CD4-positive, alpha-beta T cell treated with Interleukin-15 for 1 hour (primary cell): ENCODE measurements at places on chromosomes 6 and 20.

GRCh38 chr20:58239216-58239615, 10.8 kb upstream of the ANKRD60 start:
- no peak for DNase-seq

GRCh38 chr6:87731818-87732661, 30.0 kb upstream of the AKIRIN2 start:
- DNase-seq, result peak; percentile 79

DNA sequence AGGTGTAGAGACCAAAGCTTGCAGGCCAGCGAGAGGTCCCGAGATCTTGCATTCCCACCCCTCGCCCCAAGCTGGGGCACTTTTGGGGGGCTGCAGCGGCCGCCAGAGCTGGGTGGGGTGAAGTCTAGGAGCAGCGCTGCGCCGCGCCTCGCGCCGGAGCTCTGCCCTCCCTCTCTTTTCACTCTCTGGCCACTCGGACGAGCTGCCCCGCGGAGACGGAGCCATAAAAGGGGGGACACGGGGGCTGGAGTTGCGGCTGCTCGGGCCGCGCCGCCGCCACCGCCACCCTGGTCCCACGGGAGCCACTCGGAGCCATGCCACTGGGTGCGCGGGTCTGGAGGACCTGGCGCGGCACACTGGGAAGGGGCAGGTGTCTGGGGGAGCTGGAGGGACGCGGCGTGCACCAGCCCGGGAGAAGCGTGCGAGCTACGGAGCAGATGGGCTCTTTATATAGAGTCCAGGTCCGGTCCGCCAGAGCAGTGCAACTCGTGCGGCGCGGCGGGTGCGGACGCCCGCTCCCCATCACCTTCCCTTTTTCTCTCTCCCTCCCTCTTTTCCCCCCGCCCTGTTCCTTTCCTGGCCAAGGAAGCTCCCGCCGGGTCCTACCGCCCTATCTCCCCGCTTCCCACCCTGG, 687 bp upstream of the HTR1B start:
- no peak for DNase-seq

DNA sequence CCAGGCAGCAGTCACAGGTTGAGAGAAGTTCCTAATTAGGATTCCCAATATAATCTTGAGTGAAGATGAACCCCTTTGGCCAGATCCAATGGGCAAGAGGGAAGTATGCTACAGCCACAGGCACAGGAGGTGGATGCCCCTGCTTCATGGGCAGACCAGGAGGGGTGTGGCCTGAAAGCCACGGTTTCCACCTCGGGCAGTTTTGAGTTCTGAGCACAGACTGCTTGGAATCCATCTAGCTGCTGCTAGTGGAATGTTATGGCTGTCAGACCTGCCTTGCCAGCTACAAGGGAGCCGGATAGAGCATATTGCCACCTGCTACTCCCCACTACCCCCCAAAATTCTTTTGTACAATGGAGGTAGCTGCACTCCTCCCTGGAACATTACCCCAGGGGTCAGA, 672.9 kb downstream of the HACE1 start:
- no peak for DNase-seq

DNA sequence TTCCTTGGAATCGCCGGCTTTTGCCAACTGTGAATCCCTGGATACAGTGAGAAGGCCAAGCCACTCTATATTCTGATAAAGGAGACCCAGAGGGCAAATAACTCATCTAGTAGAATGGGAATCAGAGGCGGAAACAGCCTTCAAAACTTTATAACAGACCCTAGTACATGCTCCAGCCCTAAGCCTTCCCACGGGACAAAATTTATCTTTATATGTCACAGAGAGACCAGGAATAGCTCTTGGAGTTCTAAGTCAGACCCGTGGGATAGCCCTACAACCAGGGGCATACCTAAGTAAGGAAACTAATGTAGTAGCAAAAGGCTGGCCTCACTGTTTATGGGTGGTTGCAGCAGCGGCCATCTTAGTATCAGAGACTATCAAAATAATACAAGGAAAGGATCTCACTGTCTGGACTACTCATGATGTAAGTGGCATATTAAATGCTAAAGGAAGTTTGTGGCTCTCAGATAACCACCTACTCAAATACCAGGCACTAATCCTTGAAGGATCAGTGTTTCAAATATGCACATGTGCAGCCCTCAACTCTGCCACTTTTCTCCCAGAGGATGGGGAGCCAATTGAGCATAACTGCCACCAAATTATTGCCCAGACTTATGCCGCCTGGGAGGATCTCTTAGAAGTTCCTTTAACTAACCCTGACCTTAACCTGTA, 29.5 kb downstream of the CEP85L start:
- no peak for DNase-seq

DNA sequence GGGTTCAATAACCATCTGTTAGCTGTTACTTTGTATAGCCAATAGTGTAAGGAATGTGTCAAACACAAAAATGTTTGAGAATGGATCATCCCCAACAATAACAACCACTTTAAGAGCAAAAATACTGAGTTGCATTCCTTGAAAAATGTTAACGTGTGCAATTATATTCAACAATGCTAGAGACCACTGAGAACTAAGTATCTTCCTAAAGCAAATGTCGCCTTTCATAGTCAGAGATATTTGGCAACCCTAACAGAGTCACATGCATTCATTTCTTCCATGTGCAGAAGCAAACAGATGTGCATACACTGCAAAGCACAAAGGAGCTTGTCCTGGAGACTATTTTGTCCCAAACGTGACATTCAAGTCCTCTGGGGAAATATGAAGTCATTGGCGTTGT, 448.6 kb downstream of the GJA1 start:
- DNase-seq, result no peak

DNA sequence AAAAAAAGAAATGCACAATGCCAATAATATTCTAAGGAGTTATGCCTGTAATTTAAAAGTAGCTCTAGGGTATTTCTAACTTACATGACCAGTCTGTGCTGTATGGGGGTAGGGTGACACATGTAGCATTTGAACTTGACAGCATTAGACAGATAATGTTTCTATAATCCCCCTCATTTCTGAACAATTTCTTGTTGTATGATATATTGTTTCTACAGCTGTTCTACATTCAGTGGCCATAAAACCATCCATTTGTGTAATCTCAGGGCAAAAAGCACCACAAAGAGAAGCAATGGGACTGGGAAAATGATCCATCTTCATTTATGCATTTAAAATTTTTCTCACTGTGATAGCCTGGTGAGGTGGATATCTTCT, 767.8 kb downstream of the TFAP2A start:
- no peak for DNase-seq

- DNase-seq, result no peak
Measured at GRCh38 chr6:137427656-137428290, 66.4 kb downstream of the OLIG3 start.

DNA sequence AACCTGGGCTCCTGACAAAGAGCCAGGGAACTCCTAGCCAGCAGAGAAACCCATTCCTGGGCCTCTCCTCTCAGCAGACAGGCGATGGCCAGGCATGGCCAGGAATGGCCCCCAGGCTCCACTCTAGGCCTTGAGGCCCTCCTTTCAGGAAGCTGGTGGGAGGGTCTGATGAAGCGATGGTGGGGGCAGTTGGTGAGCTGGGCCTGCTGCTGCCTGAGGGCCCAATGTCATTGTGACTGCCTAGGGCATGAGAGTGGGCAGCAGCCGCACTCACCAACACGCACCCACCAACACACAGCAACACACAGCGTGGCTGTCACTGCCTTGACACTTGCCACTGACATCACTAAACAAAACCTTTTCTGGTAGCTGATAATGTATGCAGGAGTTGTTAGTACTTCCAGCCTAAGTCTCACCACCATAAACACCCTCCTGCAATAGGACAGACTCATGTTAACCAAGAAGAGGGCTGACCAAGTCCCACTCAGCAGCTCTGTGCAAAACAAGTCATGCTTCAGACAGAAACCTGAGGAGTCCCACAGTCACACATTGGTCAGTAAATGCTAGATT, 69.3 kb downstream of the ABHD12 start:
- no peak for DNase-seq

DNA sequence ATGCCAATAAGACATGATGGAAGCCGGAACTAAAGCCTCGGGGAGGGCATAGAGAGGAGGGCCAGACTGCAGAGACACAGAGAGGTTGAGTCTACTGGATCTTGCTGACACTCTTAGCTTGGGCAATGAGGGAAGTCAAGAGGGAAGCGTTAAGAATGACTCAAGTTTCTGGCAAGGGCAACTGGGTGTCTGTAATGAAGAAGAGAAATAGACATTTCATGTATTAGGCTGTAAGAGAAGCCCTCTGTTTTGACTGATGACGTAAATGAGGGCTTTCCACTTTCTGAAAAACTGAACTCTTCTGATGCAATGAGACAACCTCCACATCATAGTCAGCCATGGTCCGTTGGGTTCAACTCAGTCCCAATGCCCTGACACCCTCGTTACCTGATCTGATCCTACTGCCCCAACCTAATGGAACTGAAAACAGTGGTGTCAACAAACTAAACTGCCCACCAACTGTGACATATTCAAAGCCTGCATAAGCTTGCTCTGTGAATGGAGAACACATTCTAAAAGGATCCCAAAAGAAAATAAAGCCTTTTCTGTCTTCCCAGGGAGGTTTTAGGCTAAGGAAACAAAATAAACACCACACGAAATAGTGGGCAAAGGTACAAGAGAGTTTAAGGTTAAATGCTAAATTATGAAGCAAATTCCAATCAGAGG, 45.8 kb upstream of the PNRC1 start:
- DNase-seq, result peak; percentile 73

DNA sequence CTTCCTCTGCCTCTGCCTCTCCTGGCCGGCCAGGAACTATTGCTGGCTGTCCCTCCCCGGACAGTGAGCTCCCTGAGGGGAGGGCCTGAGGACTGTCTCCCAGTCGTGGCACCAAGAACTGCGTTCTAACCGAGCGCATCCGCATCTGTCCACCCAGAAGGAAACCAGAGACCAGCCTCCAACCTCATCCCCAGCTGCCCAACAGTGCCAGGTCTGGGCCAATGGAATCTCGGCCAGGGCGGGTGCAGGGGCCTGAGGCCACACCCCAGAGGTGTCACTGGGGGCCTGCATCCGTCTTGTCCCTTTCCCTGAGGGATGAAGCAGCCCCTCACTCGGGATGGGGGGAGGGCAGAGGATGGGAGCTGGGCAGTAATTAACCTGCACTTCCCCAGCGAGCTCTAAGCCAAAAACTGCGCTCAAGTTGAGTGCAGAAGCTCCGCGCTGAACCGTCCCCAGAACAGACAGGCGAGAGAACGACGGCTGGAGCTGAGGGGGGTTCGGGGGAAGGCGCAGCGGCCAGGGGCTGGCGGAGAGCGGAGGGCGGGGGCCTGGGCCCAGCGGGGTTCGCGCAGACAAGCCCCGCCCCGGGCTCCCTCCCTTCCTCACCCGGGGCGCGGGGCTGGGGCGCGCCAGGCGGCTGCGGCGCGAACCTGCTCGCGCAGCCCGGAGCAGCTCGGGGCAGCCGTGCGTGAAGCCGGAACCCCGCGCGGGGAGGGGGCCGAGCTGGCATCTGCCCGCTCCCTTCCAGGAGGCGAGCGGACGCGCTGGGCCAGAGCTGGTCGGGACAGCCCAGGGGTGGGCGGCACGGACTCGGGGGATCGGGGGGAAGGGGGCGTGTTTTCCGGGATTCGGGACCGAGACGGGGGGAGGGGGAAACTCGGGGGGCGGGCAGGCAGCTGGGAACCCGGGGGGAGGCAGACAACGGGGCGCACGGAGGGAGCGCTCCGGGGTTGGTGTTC, 1.4 kb downstream of the TFEB start:
- DNase-seq, result peak; percentile 79

GRCh38 chr20:6094063-6094462, 28.8 kb downstream of the FERMT1 start:
- DNase-seq, result no peak

- no peak for DNase-seq
Measured at GRCh38 chr6:10640412-10640811, 54.0 kb downstream of the C6orf52 start.

GRCh38 chr6:97361286-97361685, 78.3 kb upstream of the MMS22L start:
- no peak for DNase-seq

DNA sequence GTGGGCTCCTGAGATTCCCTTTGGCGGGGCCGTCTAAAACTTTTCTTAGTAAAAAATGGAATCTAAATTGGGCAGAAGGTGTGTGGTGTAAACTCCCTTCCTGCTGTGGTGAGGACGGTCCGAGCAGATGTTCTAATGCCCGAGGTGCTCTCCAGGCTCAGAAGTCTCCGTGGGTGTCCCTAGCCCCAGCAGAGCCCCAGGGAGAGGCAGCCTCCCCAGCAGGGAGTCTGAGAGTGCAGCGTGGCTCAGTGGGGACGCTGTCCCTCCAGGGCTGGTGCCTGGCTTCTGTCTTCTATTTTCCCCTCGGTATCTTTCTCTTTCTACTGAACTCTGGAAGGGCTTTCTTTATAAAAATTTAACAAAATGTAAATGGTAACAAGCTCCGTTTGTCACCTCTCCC, 208.2 kb downstream of the SMOC2 start:
- no peak for DNase-seq

DNA sequence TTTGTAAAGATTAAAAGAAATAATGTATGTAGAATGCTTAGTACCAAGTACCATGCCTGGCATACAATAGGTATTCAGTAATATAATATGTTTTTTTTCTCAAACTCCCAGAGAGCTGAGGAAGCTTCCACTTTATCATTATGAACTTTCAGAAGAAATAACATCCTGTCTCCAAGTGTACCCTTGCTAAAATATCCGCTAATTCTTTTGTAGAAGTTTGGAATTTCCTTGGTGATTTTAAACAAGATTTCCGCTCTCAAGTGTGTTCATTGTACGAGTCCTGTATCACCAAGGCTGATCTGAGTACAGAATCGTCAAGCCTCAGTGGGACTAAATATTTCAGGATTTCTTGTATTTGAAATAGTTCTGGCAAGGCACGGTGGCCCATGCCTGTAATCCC, 16.1 kb upstream of the RNF144B start:
- no peak for DNase-seq

DNA sequence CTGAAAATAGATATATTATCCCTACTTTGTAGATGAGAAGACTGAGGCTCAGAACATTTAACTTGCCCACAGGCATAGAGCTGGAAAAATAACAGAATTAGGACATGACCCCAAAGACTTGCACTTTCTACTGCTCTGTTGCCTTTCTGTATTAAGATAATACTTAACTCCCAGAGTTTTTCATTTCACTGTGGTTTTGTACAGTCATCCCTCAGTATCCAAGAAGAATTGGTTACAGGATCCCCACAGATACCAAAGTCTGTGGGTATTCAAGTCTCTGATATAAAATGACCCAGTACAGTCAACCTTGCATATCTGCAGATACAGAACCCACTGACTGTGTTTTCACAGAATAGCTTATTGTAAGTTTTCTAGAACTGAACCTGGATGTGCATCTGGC, 16.8 kb downstream of the MRS2 start:
- no peak for DNase-seq

DNA sequence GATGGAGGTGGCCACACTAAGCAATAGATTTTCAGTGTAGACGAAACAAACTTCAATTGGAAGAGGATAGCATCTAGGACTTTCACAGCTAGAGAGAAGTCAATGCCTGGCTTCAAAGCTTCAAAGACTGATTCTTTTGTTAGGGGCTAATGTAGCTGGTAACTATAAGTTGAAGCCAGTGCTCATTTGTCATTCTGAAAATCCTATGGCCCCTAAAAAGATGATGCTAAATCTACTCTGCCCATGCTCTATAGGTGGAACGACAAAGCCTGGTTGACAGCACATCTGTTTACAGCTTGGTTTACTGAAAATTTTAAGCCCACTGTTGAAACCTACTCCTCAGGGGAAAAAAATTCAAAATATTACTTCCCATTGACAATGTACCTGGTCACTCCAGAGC, 226.7 kb downstream of the BCAS1 start:
- DNase-seq, result no peak

- no peak for DNase-seq
Measured at GRCh38 chr6:23305325-23305943, 736.1 kb downstream of the HDGFL1 start.

GRCh38 chr20:8854571-8854970, 214.3 kb upstream of the PLCB4 start:
- DNase-seq, result no peak

- no peak for DNase-seq
Measured at GRCh38 chr20:45163083-45163803, 11.5 kb upstream of the PI3 start.
